Thyroid gland (tissue), 4 donors: ENCODE measurements at places on chromosomes 5 and 9. TPM values are rescaled to one million over a fixed set of nuclear protein-coding genes. Genes with fewer than 3 reads are reported as not detected.

DNA sequence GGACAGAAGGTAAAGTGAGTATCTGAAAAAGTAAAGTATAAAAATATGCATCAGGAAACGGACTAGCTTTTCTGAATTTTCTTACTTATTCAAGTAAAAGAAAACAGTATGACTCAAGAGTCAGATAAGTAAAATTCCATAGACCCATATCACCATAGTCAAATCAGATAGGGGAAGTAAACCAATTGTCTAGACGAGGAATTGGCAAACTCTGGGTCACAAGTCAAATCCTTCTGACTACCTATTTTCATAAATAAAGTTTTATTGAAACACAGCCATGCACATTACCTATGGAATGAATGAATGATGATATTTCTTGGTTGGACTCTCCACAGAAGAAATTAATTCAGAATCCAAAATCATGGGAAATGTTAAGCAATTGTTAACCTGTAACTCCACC is 59.1 kb upstream of the TMC1 start:
- no peaks in the 10 kb centered on the region for H3K4me1 ChIP-seq
- no peak for DNase-seq
- H3K4me3 ChIP-seq, result no peak overlapping the region
- H3K27me3 ChIP-seq, result no peaks in the 10 kb centered on the region
- H3K36me3 ChIP-seq, result no peaks in the 10 kb centered on the region
- H3K27ac ChIP-seq, result no peak overlapping the region

POLR3G gene
- 1.0 TPM for total RNA-seq

DNA sequence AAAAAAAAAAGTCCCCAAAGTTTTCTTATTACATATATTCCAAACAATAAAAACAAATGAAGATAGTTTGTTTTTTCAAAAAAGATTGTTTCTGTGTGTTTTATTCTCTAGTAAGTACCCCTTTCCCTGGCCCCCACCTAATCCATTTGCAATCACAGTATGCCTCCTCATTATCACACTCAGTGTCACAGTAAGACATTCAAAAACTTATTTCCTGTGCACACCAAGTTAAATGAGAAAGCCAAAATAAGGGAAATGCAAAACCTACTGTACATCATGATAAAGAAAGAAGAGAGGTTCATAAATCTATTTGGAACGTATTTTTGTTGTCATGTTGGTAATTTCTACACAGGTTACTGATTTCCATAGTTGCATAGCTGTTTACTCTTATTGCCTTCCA is 62.3 kb downstream of the ST8SIA4 start:
- no peak overlapping the region for H3K4me3 ChIP-seq
- no peak overlapping the region for H3K27ac ChIP-seq
- DNase-seq, result no peak

GRCh38 chr9:117093891-117094844 is 320.7 kb downstream of the ASTN2 start:
- H3K4me3 ChIP-seq, result no peak overlapping the region
- no peaks in the 10 kb centered on the region for H3K4me1 ChIP-seq
- no peaks in the 10 kb centered on the region for H3K36me3 ChIP-seq
- no peak for DNase-seq

- no peaks in the 10 kb centered on the region for H3K27me3 ChIP-seq
- H3K27ac ChIP-seq, result no peak overlapping the region
- H3K4me3 ChIP-seq, result no peak overlapping the region
- no peaks in the 10 kb centered on the region for H3K4me1 ChIP-seq
- DNase-seq, result no peak
Observed at GRCh38 chr5:57754616-57755015, 272.0 kb upstream of the ACTBL2 start.

DNA sequence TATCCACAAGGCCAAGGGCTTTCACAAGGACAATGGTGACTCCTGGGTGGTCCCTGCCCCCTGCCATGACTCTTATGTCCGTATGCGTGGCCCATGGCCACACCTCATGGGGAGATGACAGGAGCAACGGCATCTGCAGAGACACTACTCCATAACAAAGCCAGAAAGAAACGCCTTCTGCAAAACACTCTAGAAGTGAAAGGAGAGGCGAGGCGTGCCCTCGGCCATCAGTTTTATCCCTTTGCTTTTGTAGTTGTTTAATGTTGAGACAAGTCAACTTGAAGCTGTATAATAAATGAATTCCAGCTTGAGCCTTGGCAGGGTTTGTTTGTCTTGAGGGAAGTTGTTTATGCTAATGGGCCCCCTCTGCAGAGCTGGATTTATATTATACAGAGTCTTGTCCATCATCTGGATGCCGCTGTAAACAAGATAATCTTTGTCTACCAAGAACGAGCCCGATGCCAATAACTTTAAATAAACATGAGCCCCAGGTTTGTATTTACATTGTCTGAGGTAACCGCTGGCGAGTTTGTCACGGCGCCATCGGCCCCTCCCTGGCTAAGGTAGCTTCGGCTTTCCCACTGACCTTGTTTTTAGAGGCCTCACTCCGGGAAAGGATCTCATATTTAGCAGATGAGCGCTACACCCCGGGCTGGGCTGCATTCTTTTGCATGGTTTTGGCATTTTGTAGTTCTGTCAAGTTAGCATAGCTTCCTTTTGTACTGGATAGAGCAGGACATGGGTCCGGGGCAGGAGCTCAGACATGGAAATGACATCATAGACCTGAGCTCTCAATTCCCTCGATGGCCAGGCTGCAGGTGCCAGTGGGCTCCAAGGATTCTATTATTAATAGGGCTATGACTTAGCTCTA is 165.3 kb downstream of the ERCC6L2 start:
- H3K4me1 ChIP-seq, result no peaks in the 10 kb centered on the region
- H3K27me3 ChIP-seq, result no peaks in the 10 kb centered on the region
- no peaks in the 10 kb centered on the region for H3K36me3 ChIP-seq
- H3K4me3 ChIP-seq, result no peak overlapping the region

FIBCD1 gene
- not detected for total RNA-seq

- H3K27ac ChIP-seq, result no peak overlapping the region
- no peak overlapping the region for H3K4me3 ChIP-seq
- H3K27me3 ChIP-seq, result no peaks in the 10 kb centered on the region
- no peak for DNase-seq
- H3K36me3 ChIP-seq, result no peaks in the 10 kb centered on the region
Observed at GRCh38 chr9:82128011-82128696, 139.6 kb downstream of the SPATA31D1 start.
